Stimulated activated CD4-positive, alpha-beta T cell treated with anti-CD3 and anti-CD28 coated beads, Interleukin-1b, Interleukin-23, amount 100 ng/mL, for 24 hours (primary cell): ENCODE measurements at places on chromosomes 13 and 19.

DNA sequence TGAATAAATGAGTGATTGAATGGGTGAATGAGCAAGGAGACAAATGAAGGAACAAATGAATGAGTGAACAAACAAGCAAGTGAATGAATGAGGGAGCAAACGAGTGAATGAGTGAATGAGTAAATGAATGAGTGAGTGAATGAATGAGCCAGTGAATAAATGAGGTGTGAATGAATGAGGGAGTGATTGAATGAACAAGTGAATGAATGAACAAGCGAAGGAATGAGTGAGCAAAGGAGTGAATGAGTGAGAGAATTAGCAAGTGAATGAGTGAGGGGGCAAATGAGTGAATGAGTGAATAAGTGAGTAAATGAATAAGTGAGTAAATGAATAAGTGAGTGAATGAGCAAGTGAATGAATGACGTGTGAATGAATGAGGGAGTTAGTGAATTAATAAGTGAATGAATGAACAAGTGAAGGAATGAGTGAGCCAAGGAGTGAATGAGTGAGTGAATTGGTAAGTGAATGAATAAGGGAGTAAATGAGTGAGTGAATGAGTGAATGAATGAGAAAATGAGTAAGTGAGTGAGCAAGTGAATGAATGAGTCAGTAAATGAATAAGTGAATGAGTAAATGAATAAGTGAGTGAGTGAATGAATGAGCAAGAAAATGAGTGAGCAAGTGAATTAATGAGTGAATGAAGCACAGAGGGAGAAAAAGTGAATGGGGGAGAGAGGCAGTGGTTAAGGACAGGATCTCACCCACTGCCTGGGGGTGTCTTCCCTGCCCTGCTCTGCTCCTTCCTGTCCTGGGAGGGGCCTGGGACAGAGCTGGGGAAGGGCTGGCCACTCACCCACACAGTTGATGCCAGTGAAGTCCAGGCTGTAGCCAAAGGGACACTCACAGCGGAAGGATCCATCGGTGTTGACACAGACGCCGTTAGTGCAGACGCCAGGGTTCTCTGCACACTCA is 36.4 kb downstream of the CCL25 start:
- no peak for DNase-seq

GRCh38 chr13:88472316-88472715 is 801.1 kb downstream of the SLITRK5 start:
- DNase-seq = no peak

GRCh38 chr13:30675717-30676116 is 58.0 kb downstream of the USPL1 start:
- DNase-seq = no peak

DNA sequence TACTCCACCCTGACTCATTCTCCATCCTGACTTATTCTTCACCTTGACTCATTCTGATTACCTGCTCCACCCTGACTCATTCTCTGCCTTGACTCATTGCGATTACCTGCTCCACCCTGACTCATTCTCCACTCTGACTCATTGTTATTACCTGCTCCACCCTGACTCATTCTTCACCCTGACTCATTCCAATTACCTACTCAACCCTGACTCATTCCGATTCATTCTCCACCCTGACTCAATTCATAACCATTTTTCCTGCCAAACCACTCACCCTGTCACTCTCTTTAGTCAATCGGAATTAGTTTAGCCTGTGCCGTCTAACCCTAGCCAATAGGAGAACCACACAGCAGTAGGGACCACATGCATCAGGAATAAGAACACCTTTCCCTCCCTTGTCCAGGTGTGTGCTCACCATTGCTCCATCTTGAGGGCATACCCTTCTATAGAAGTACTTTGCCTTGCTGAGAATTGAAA is 1227.4 kb upstream of the PCDH20 start:
- no peak for DNase-seq

DNA sequence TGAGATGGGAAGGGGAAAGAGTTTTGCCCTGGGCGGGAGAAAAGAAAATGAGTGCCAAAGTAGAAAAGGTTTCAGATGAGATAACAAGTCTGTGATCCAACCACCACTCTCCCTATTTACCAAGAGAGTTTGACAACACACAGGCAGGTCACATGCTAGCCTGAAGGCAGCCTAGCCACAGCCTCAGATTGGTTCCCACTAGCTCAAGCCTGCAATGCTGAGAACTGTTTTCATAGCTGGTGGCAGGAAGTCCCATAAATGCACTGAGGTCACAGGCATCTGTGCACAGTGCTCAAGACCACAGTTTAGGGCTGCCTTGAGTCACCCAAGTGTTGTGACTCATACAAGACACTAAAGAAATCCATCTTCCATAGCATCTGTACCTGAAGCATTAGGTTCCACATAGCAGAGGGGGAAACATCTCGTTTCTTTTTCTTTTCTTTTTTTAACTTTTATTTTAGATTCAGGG is 18.5 kb upstream of the POP4 start:
- peak; percentile 32 for DNase-seq

- no peak for DNase-seq
Measured at GRCh38 chr19:31625056-31625455, 275.8 kb upstream of the TSHZ3 start.
